ENCODE measurements at places on chromosomes 2 and 18.

- DNase-seq = no peak
These were observed 886.7 kb downstream of the SUCLG1 start for GRCh38 chr2:83572400-83572799.

DNA sequence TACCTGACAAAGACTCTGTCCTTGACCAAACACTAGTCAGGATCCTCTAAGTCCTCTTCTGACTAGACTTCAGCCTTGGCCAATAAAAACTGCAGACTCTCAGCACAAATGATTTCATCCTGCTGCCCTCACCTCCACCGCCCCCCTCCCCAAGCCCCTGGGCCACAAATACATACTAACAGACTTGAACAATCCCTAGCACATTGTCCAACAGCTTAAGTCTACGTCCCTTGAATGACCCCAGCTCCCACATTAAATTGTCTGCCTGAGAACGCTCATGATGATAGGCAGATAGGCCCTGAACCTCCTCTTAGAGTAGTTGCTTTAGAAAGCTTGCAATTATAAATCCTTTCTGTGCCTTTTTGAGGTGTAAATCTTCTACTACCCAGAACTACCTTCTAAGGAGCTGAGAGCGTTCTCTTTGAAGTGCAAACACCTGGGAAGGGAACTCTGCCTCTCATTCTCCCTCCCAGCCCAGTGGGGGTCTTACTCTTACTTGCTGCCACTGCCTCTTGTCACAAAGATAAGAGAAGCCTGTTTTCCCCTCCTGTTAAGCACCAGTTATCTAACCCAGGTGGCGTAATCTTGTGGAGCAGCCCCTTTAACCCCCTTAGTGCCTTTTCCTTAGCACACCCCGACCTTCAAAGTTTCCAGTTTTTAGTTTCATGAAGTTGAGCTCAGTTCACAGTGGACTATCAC, 1225.6 kb downstream of the LRP1B start:
- no peak for DNase-seq

DNA sequence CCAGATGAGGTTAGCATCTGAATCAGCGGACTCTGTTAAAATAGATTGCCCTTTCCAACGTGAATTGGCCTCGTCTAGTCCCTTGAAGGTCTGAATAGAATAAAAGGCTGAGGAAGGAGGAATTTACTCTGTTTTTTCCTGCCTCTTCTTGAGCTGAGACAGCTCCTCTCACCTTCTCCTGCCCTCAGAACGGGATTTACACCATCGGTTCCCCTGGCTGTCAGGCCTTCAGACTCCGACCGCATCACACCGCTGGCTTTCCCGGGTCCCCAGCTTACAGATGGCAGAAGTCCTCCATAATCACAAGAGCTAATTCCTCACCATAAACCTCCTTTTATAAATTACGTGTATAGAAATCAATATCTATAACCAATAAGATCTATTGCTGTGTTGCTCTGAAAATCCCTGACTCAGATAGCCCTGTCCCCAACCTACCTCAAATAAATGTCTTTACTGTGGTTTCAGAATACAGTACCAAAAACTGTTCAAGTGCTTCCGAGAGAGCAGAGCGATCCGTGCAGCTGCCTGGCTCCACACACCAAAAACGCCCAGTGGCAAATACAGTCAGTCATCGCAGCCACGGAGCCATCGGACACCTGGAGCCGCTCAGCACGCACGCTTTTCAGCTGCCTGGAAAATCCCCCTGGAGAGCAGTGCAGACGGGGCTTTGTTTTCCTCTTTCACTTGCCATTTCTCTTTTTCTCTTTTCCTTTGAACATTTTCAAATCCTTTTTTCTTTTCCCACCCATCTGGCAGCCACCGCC, 196.9 kb downstream of the NRP2 start:
- no peak for DNase-seq

- DNase-seq = peak; percentile 71
These were observed 222.2 kb downstream of the C1D start for GRCh38 chr2:67840460-67841068.

- DNase-seq = no peak
These were observed 105.0 kb upstream of the ZFP36L2 start for GRCh38 chr2:43331422-43331821.

DNA sequence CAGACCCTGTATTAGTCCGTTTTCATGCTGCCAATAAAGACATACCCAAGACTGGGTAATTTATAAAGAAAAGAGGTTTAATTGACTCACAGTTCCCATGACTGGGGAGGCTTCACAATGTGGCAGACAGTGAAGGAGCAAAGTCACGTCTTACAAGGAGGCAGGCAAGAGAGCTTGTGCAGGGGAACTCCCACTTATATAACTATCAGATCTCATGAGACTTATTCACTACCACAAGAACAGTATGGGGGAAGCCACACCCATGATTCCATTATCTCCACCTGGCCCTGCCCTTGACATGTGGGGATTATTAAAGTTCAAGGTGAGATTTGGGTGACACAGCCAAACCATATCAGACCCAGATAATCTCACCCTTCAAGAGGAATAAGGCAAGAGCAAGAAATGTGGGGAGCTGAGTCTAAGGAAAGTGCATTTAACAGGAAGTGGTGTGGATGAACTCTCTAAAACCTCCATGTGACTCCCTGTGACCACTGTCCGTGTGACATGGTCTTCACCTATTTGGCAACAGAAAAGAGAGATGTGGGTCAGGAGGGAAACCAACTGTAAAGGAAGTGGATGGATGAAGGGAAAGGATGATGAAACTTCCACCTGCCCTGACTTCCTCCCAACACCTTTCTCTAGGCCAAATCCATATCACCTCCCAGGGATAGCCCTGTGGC, 110.6 kb downstream of the ATL2 start:
- no peak for DNase-seq

DNA sequence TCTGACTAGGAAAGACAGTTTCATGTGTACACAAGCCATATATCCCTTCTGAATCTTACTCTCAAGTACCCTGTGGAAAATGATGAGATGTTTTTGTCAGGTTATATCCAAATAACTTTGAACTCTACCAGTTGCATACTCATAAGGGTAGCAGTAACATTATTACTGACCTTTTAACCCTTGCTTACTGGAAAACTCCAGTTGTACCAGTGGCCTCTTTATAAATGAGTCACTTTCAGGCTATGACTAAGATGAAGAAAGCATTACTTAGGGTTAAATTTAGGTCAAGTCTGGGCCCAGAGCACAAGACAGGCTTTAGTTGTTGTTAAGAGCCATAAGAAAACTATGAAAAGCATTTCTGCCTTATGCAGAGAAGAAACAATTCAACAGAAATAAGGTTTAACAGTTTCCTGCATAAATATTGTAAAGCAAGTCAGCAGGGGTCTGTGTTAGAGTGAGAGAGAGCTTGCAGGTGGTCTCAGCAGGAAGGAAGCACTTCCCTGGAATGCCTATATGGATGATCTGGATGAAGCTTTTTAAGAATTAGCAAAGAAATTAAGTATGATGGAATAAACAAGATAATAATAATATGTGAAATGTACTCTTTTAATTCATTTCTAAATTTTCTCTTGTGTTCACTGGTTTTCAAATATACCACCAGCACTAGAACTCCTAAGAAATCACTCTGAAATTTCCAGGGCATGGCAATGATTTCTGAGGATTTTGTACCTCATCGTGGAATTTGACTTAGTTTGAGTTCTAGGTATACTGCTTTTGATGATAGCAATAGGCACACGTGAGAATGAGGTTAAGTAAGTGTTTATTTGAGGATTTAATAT, 126.6 kb downstream of the UBE2E3 start:
- no peak for DNase-seq

DNA sequence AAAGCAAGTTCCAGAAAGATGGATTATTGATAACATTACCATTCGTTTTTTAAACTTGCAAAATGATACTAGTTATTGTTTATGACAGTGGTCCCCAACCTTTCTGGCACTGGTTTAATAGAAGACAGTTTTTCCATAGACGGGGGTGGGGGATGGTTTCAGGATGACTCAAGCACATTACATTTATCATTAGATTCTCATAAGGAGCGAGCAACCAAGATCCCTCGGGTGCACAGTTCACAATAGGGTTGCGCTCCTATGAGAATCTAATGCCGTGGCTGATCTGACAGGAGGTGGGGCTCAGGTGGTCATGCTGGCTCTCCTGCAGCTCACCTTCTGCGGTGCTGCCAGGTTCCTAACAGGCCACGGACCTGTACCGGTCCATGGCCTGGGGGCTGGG, 86.2 kb downstream of the BCL2 start:
- DNase-seq = no peak

DNA sequence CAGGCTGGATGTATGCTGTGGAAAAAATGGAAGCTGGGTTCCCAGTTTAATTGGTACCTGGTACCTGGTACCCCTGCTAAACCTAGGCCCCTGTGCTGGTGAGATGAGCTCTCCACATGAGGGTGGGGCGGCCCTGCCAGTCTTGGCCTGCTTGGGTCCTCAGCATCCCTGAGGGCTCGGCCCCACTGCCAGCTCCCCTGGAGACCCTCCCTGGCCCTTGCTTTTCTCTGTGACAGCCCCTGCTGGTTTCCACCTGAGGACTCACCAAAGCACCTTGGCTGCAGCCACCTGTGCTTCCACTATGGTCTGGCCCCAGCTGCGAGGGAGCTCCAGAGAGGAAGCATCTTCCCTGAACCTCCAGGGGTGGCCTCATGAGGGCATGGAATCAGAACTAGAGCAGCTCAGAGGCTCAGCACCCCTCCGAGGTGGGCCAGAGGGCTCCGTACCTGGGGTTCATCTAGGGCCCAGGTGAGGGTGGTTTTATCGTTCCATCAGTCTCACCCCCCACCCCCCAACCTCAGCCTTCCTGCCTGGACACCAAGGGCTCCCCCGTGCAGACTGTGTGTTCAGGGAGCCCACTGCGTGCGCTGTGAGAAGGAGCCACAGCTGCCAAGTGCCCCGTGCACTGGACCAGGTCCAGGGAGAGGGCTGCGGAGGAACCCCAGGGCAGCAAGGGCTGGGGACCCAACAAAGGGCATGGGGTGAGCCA, 23.7 kb upstream of the HDAC4 start:
- no peak for DNase-seq

DNA sequence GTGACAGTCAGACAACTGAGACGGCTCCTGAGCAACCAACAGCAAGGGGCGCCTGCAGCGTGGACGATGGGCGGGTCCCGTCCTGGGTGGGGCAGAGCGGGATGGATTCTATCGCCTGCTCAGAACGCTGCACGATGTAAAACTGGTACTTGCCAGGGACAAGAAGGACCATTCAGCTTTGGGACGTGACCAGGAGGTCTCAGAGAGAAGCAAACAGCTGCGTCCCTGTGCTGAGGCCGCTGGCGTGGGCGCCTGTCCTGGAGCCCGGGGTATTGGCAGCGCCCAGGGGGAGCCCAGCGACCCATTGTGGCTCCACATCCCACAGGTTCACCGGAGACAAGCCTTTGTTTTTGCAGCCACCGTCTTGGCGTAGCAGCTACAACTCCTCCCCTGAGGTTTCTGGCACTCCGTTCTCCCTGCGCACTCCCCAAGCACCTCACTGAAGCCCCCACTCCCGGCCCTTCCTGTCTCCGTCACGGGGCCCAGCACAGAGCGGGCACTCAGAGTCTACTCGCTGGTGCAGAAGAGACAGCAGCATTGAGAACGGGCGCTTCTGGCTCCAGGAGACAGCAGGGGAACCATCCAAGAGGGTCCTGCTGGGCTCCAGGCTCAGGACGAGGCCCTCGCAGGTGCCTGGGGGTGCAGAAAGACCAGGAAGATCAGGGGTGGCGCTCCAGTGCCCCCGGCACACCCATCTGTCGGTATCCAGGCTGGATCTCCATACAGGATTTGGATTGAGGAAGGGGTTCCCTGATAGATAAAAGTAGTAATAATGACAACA, 22.1 kb upstream of the KCNG2 start:
- no peak for DNase-seq

DNA sequence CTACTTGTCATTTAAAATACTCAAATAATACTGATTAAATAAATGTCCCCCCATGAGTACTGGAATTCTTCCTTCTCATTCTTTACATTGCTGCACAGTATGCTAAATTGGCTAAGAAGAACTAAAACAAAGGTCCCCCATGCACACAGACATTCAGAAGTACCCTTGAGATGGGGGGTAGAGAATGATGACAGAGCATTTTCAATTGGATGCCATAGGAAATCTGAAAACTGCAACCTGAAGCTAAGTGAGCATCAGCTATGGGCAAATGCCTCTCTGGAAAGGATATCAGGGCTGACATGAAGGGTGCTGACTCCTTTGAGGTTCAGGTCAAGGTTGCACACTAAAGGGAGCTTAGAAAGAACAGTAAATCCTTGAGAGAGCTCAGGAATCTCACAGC, 10.1 kb upstream of the TNFAIP6 start:
- DNase-seq = no peak

GRCh38 chr2:65331336-65332025, 100.9 kb downstream of the SPRED2 start:
- DNase-seq = no peak

DNA sequence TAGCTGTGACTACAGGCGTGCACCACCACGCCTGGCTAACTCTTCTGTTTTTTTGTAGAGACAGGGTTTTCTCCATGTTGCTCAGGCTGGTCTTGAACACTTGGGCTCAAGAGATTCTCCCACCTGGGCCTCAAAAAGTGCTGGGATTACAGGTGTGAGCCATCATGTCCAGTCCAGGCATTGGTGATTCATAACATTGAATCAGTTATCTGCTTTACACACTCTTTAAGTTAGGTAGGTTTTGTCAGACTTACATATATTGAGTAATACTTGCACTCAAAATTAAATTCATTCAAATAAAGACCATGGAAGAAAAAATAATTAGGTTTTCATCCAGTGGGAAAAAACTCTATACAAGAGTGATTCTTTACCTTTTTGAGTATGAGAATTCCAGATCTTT, 93.2 kb upstream of the XPO1 start:
- DNase-seq = no peak

DNA sequence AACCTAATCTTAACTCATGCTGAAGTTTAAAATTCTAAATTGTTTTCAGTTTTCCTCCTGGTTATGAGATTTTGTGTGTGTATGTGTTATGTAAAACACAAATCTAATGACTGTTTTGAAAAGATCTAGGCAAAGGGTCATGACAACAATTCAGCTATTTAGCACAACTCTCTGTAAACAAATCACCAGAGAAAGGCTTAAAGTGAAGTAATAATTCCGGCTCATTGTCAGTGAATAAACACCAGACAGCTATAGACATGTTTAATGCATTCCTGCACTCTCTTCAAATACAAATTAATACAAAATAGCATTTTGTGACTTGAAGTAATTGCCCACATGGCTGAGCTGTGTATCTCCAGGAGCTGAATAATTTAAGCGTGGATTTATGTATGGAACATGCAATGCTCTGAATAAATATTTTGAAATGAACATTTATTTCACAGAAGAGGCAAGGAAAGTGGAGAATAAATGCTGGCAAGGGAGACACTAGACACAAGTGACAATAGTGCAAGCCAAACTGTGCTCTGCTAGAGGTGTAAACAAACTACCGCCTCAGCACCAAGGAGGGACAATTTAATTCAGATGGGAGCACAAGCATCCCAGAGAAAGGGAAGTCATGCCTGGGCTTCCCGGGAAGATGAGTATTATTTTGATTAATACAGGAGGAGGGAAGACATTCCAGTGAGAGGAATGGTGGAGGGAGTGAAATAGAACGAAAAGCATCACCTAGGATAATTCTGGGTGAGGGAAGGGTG, 133.6 kb upstream of the XPO1 start:
- no peak for DNase-seq

DNA sequence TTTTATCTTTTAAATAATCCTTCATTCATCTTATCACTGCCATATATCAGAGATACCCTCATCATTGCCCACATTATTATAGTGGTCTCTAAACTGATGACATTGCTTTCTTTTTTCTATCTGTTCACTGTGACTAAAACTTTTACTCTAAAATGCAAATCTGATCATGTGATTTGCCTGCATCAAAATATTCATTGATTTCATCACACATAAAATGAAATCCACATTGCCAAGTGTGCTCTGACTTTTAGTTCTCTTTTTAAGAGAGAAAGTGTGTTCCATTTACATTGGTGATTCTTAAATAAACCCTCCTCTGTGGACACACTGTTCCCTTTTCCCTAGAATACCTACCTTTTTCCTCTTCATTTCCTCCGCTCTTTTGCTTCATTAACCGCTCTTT, 7.5 kb downstream of the REL start:
- no peak for DNase-seq

Data from renal cortex interstitium (tissue), 15 donors.